ENCODE measurements at places on chromosomes 13 and 19.

DNA sequence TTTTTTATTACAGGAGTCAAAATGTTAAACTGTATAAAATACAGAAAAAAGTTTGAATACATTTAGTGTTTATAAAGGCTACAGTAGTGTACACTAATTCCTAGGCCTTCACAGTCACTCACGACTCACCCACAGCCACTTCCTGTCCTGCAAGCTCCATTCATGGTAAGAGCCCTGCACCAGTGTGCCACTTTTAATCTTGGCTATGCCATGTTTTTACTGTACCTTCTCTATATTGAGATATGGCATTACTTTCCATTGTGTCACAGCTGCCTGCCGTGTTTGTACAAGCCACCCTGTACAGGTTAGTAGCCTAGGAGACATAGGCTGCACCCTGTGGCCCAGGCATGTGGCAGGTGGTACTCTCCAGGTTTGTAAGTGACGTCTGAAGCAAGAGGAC lies 32.1 kb downstream of the C1QTNF9 start:
- DNase-seq, result peak; percentile 47

DNA sequence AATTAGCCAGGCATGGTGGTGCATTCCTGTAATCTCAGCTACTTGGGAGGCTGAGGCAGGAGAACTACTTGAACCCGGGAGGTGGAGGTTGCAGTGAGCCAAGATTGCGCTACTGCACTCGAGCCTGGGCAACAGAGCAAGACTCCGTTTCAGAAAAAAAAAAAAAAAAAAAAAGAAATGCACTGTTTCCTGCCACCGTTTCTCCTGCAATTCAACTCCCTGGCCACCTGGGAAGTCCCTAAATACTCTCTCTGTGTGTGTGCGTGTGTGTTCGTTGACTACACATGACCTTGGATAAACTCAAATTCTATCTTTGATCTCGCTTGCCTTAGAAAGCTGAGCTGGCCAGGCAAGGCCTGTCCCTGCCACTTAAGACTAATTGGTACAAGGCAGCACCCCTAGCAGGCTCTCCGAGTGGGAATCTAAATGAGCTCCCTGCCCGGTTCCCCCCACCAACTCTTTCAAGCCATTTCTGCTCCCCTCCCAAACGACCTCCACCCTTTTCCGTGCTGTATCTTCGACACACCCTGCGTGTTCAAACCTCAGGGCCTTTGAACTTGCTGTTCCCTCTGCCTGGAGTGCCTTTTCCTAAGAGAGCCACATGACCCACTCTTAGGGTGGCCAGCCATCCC lies 5.2 kb upstream of the BCAT2 start:
- DNase-seq, result no peak

- peak; percentile 20 for DNase-seq
Observed at GRCh38 chr19:9565900-9566705, 18.2 kb downstream of the ZNF121 start.

- peak; percentile 32 for DNase-seq
Observed at GRCh38 chr19:1910177-1910576, 5.0 kb downstream of the ADAT3 start.

GRCh38 chr13:108328848-108329247 lies 59.3 kb downstream of the TNFSF13B start:
- DNase-seq, result no peak

DNA sequence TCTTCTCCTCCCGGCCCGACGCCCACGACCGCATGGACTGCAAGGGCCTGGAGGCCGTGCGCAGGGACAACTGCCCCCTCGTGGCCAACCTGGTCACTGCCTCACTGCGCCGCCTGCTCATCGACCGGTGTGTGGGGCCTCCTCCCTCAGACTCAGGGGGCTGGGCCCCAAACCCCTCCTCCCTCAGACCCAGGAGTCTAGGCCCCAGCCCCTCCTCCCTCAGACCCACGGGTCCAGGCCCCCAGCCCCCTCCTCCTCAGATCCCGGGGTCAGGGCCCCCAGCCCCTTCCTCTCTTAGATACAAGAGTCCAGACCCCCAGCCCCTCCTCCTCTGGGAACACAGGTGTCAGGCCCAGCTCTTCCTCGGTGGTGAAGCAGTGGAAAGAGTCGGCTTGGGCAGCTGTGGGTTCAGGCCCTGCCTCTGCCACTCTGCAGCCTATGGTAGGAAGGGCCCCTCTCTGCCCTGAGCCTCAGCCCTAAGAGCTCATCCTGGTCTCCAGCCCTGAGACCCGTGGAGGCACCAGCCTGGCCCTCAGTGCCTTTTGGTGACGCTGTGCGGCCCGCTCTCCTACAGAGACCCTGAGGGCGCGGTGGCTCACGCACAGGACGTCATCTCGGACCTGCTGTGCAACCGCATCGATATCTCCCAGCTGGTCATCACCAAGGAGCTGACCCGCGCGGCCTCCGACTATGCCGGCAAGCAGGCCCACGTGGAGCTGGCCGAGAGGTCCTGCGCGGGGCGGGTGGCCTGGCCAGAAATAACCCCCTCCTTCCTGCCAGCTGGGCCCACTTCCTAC lies 3.7 kb upstream of the SPIB start:
- peak; percentile 54 for DNase-seq

All from fibroblast of skin of scalp (primary cell).